GM12865 (cell line): ENCODE measurements at places on chromosomes 1 and 21.

DNA sequence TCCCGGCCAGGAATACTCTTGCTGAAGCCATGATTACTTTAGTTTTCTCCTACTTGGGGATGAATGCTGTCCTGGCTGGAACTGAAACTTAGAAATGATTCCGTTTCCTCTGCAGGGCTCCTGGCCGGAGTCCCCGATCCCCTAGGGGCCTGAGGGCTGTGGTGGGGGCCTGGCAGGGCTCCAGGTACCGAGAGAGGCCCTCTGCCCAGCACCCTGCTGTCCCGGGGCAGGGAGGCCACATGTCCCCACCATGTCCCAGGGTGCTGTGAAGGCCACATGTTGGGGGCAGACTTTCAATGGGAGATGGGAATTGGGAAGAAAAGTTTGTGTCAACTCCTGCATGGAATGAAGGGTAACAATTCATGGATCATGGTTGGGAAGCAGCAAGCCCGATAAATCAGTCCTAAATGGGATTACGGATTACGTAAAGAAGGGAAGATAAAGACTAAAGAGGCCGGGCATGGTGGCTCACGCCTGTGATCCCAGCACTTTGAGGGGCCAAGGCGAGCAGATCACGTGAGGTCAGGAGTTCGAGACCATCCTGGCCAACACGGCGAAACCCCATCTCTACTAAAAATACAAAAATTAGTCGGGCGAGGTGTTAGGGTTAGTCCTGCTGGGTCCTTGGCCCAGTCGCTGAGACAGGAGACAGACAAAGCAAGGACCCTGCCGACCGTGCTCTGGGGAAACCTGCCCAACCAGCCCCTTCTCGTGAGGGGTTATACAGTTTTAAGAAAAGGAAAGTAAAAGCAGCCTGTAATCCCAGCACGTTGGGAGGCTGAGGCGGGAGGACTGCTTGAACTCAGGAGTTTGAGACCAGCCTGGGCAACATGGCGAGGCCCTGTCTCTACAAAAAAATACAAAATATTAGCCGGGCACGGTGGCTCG is 37.6 kb downstream of the MORN1 start:
- DNase-seq: no peak

- DNase-seq: no peak
Measured at GRCh38 chr1:161225178-161225533, 704 bp upstream of the TOMM40L start.

- no peak for DNase-seq
Measured at GRCh38 chr1:108957888-108958287, 5.4 kb downstream of the CLCC1 start.

DNA sequence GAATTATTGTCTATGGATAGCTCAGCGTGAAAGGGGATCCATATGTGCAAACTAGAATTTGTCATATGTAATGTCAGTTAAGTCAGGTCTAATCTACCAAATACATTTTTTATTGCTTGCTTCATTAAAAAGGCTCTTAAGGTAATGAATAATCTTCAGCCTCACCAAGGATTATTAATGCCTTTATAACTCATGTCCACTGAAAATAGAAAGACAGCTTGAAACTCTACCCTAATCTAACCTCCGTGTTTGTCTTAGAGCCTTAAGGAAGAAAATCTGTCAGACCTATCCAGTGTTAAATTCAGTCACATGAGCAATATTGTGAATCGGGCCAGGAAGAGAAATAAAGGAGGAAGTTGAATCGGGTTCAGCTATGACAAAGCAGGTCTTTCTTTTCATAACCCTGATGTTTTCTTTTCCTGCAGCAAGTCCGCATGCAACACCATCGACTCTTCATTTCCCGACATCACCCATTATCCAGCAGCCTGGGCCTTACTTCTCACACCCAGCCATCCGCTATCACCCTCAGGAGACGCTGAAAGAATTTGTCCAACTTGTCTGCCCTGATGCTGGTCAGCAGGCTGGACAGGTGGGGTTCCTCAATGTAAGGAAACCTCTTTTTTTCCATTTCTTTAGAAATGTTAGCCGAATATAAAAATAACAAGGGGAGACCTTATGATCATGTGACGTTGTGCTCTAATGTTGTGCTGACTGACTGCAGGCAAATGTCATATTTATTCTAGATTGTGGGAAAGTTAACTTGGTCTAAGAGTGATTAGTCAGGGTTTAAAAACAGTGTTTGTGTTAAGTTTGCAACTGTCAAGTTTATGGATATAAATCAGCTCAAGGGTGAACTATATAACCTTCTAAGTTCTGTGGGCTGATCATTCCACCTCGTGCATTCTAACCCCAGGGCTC is 321.0 kb downstream of the TM2D1 start:
- no peak for DNase-seq

- DNase-seq: peak; percentile 18
Measured at GRCh38 chr21:24375201-24375600, 1232.1 kb downstream of the MRPL39 start.

DNA sequence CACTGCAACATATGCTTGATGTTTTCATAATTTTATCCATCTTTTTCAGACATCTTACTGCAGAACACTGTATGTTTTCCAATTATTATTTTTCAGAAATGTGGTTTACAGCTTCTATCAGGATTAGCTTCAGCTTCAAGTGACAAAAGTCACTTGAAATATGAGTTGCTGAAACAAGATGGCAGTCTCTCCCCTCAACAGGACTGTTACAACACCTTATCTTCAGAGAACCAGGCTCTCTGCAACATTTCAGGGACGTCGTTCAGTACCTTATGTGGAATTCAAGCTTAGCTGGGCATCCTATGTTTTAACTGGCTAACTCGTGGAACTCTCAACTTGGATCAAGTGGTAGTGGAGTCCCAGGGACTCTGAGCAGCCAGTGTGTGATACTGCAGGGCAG is 2.0 kb upstream of the UBE2G2 start:
- DNase-seq: no peak
